ENCODE measurements at places on chromosomes 16 and 17. TPM values are rescaled to one million over a fixed set of nuclear protein-coding genes. Genes with fewer than 3 reads are reported as not detected.

DNA sequence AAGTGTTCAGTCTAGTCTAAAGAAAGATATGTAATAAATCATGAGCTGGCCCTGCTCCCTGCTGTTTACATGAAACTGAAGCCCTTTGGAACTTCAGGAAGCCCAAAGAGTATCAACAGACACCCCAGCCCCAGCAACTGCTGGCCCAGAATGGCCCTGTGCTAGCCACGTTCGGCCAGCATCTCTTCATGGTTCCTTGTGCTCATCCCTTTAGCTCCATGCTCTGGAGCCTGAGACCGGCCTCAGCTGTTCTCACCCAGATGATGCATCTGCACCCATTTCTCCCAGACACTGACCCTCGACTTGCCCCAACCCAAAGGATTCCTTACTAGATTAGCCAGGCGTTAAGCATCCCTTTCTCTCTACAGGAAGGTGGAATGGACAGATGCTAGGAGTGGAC is 207.3 kb downstream of the HS3ST3B1 start:
- no peak for DNase-seq
- H3K4me3 ChIP-seq = no peak overlapping the region
- no peaks in the 10 kb centered on the region for H3K36me3 ChIP-seq
- no peaks in the 10 kb centered on the region for H3K27me3 ChIP-seq
- H3K4me1 ChIP-seq = no peaks in the 10 kb centered on the region
- no peak overlapping the region for H3K27ac ChIP-seq

GRCh38 chr17:30333503-30334360 is at the start of gene TMIGD1:
TSS of gene TMIGD1 (minus strand) at chr17:30334057. CDS start at chr17:30332133, 1,924 bp downstream.
- H3K27me3 ChIP-seq = no peaks in the 10 kb centered on the region
- DNase-seq = no peak
- no peaks in the 10 kb centered on the region for H3K36me3 ChIP-seq
- peaks cover 25% of the 10 kb centered on the region for H3K4me1 ChIP-seq

GRCh38 chr17:78969865-78970264 is 9.9 kb downstream of the LGALS3BP start:
- H3K4me1 ChIP-seq = peaks cover 10% of the 10 kb centered on the region
- no peak overlapping the region for H3K27ac ChIP-seq
- no peaks in the 10 kb centered on the region for H3K36me3 ChIP-seq
- no peaks in the 10 kb centered on the region for H3K27me3 ChIP-seq
- H3K4me3 ChIP-seq = no peak overlapping the region

DNA sequence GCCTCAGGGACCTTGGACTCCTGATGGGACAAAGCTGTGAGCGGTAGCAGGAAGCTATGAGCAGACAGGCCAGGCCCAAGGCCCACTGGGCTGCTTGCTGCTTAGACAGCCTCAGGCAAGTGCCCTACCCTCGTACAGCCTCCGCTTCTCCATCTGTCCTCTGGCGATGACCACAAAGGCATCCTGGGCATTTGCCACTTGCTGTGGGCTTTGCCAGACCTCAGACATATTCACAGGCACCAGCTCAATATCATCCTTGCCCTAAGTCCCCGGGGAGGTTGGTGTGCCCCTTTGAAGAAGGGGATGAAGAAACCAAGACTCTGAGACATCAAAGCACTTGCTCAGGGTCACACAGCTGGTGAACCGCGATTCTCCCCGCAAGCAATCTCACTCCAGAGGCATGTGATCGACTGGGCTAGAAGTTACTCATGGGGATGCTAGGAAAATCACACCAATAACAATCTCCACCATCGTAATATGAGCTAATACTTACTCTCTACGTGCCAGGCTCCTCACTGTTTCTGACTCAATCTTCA is 21.7 kb downstream of the PPL start:
- no peaks in the 10 kb centered on the region for H3K4me1 ChIP-seq

- no peaks in the 10 kb centered on the region for H3K36me3 ChIP-seq
- no peaks in the 10 kb centered on the region for H3K27me3 ChIP-seq
- no peak for DNase-seq
- H3K4me1 ChIP-seq = no peaks in the 10 kb centered on the region
- no peak overlapping the region for H3K27ac ChIP-seq
These were observed 19.3 kb upstream of the SLFN13 start for GRCh38 chr17:35467824-35468223.

DNA sequence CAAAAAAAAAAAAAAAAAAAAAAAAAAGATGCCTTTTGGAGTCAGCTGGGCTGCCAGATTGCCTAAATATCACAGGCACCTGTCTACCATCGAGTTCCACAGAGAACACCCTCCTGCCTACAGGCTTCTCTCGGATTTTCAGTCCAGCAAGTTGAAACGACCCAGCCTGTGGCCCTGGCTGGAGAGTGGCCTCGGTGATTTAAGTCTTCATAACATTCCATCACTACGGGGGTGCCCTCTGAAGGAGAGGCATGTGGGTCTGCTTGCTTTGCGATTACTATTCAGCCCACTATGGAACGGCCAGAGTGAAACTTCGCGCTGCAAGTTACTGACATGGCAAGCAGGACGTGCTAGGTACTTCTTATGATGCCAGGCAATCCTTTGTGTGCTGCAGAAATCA is 42.8 kb downstream of the MARCHF10 start:
- no peak overlapping the region for H3K27ac ChIP-seq
- no peak overlapping the region for H3K4me3 ChIP-seq
- H3K36me3 ChIP-seq = no peaks in the 10 kb centered on the region
- DNase-seq = no peak
- H3K4me1 ChIP-seq = no peaks in the 10 kb centered on the region

- no peak overlapping the region for H3K4me3 ChIP-seq
- H3K27me3 ChIP-seq = no peaks in the 10 kb centered on the region
- DNase-seq = no peak
- H3K36me3 ChIP-seq = peaks cover 3% of the 10 kb centered on the region
These were observed 24.9 kb downstream of the MLYCD start for GRCh38 chr16:83923581-83924365.

Gene KCNG4
- not detected for total RNA-seq

Gene CA7
- total RNA-seq = not detected
